ENCODE measurements at places on chromosomes 12 and 14. TPM values are rescaled to one million over a fixed set of nuclear protein-coding genes. Genes with fewer than 3 reads are reported as not detected.

Gene CLEC7A
- polyA plus RNA-seq = 2.6 TPM

Gene E2F7
- polyA plus RNA-seq = 6.4 TPM

Gene PTPN21
- 37.2 TPM for polyA plus RNA-seq

DNA sequence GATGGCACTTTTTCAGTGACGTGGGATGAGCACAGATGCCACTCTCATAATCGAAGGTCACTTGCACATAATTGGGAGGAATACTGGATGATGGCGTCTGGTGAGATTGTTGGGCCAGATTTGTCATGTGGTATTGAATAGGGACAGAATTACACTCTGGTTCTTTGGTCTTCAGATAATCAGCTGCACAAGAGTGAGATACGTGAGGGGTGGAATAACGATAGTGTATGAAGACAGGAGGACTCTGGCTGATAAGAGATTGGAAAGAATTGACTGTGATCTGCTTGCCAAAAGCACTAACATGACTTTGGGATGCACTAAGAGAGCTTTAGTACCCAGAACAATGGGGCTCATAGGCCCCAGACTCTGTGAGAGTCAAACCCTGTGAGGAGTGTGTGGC lies 7.0 kb upstream of the RABGGTA start:
- no peak for DNase-seq

DNA sequence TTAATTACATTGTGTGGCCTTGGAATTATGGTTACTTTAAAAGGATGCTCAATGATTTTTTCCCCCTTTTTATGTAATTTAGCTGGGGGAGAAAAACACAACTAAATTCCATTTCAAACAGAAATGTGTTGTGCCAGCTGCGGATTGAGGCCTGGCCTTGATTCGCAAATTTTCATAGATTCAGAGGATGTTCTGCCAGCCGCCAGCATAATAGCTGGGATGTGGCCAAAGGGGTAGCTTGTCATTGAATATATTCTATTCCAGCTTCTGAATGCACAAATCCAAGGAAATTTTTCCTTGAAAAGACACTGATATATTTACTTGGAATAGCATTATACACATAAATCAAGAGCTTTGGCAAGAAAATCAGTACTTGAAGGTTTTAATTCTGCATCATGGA lies 43.7 kb downstream of the TRHDE start:
- DNase-seq = no peak

DNA sequence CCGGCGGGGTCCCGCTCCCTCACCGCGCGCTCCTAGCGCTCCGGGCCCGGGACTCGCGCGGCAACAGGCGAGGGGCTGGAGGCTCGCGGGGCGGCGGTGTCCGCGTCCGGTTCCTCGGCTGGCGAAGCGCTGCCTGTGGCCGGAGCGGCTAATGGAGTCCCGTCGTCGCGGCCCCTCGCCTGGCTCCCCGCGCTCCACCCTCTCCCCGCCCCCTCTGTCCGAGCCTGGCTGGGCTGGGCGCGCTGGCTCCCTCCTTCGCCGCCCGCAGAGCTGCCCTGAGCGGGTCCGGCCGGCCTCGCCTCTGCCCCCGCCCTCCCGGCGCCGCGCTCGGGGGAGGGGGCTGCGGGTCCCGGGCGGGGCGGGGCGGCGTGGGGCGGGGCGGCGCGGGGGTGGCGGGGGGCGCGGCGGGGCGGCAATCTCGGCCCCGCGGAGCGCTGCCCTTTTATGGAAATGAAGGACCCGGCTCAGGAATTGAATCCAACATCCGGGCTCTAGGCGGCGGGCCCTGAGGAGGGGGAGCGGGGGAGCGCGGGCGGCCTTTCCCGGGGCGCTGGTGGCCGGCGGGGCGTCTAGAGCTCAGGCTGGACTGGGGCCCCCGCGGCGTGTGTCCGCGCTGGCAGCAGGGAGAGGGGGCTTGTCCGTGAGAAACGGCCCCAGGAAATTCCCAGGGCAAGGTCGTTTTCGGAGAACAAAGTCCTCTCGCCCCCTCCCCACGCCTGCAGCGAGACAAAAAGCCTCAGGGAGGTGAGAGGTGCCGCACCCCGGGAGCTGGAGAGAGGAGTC lies at the start of gene FERMT2:
Gene FERMT2, minus strand, starts transcription at position 153 of the 783 bp plus-strand sequence. CDS start 482 bp downstream, outside the sequence.
- DNase-seq = peak; percentile 82

DNA sequence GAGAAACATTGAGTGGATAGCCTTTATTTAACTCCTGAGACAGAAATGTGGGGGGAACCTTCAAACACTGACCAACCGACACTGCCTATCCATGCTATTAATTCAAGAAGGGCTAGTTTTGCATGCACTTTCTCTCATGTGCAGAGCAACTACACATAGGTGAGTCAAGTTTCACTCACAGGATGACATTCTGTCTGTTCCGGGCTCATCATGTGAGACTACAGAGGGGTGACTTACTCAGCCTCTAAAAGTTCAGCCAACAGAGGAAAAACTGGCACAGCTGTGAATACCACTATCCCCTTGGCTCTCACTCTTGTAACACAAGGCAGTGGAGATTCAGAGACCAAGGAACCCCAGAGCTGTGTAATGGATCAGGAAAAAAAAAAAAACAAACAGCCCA lies 13.3 kb downstream of the BEST3 start:
- peak; percentile 10 for DNase-seq

DNA sequence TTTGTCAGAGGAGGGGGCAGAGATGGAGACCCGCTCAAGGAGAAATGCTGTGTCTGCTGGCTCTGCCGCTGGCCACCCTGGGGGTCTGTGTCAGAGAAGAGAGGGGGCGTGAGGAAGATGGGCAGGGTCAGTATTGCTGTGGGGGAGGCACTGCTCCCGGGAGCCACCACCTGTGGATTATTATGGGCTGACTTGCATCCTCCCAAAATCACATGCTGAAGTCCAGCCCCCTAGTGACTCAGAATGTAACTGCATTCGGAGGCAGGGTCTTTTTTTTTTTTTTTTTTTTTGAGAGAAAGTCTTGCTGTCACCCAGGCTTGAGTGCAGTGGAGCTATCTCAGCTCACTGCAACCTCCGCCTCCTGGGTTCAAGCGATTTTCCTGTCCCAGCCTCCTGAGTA lies 12.3 kb downstream of the ABCD4 start:
- DNase-seq = no peak

DNA sequence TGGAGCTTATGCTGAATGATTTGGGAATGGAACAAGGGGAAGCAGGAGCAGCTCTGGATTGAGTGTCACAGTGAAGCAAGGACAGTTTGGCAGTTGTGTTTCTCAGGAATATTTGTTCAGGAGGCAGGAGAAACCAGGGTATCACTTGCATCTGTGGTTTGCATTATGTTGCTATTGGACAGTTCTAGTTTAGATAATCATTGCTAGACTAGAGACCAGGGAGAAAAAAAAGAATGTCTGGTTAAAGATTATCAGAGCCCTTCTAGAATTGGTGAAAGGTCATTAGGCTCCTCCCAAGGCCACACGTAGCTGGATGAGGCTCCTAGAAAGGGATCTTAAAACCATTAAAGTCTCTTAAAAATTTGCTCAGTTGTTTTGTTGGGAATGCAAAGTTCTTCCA lies 17.0 kb upstream of the SRSF5 start:
- DNase-seq = no peak

Gene REP15
- 1.8 TPM for polyA plus RNA-seq

GRCh38 chr12:85711735-85712390 lies 124.3 kb downstream of the RASSF9 start:
- DNase-seq = no peak

Gene TMBIM6
- polyA plus RNA-seq = 702 TPM

DNA sequence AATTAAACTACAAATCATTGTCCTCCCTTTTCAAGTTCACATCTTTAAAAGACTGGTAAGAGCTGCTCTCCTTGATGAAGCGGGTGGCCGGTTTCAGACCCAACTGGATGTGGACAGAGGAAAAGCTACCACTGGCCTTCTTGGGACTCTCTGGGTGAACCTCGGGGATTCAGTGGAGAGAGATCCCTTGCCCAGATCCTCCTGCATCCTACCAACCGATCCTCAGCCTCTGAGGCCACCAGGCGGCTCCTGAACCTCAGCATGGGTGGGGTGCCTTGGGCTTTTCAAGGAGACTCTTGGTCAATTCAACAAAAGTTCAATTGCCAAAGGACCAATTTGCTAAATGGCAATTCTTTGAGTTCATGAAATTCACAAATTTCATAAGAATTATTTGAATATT lies 84.5 kb downstream of the ZFP36L1 start:
- no peak for DNase-seq
